Common myeloid progenitor, CD34-positive (primary cell): ENCODE measurements at places on chromosomes 12 and 14.
A peak's percentile ranks its signal among the peaks of the same experiment; 100 is the strongest.

DNA sequence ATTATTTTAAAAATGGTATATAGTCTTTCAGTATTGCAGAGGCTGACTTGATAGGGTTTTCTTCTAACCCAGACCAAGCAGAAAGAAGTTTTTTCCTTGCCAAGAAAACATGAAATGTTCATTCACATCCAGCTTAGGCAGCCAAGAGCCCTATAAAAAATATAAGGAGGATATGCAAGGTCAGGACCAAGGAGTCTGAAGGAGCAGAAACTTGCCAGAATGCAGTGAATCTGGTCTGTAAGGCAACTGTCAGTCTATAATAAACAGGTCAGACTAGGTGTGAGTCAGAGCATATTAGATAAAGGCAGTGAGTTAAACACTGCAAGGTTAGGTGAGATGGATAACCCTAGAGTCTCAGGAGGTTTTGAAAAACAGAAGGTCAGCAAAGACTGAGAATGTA is 645.5 kb downstream of the C12orf50 start:
- DNase-seq: no peak

DNA sequence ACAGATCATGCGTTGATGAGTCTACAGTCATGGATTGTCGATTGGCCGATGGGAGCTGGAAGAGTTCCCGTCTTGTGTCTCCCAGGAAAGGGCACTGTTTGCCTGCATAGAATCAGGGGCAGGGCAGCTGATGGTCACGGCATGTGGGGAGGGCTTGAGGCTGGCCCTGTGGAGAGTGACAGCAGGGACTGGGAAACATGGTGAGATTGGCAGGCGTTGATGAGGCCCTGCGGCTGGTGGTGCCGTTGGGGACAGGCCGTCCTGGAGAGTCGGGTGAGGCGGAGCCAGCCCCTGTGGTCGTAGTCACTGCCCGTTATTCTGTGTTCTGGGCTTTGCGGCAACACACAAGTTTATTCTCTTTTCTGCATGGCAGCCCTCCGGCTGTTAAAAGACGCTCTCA is 52.9 kb downstream of the TECPR2 start:
- no peak for DNase-seq

GRCh38 chr14:76136476-76137110 is 15.1 kb upstream of the GPATCH2L start:
- DNase-seq: no peak

DNA sequence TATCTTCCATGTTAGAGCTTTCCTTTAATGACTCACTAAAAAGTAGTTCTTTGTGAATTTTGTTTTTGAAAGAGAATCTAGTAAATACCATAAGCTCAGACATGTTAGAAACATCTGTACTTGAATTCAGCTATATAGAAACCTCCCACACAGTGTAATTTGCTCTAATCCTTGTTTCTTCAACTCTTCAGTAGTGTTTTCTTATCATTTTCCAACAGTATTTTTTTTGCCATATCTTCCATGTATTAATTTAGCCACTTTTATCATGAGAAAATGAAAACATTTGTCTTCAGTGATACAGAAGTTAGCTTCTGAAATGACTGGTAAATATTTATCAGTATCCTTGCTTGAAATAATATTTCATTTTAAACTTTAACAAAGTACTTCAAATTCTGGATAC is 73.6 kb downstream of the ARID2 start:
- DNase-seq: no peak

DNA sequence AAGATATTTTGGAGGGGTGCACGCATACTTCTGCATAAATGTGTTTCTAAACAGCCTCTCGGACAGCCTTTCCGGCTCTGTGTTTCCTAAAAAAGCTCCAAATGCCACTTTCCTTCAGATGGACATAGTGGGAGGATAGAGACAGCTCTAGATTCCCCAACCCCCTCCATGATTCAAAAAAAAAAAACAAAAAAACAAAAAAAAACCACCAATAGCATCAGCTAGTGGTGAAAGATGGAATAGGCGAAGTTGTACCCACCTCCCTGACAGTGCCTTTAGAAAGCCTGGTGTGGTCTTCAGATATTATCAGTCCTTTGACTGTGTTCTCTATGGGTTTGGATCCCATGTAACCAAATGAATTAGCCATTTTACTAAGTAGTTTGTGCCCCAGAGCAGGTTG is 94.1 kb downstream of the PHETA1 start:
- DNase-seq: peak; percentile 27

- no peak for DNase-seq
These were observed 40.7 kb downstream of the ATG14 start for GRCh38 chr14:55370883-55371455.

DNA sequence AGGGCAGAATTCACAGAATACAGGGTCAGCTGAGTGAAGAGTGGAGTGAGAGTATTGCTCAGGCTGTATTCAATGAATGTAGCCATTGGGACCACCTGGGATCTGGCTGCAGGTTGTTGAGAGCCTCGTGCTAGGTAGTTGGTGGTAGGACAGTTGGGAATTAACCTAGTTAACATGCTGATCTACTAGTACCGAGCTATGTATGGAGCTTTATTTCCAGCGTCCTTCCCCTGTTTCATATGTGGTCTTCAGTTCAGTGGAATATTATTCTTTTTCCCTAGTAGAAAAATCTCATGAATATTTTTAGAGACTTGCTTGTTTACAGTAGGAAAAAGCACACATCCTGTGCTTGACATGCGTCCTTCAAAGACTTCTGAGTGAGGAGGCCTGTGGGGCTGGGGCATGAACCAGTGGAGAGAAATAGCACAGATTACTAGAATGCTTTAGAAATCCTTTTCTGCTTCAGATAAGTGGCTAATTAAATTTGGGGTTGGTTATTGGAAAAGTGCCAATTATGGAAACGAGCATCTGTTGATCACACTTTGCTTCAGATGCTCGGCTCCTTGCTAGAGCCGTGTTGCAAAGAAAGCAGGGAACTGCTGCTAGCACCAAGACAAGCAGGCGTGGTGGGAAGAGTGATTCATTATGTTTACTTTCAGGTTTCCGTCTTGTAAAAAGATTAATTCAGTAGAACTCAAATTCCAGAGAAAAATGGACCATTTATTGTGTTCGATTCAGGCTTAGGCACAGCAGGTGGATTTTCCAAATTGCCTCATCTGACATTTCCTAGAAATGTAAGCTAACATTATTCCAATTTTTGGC is 53.6 kb downstream of the ARF6 start:
- DNase-seq: peak; percentile 21

DNA sequence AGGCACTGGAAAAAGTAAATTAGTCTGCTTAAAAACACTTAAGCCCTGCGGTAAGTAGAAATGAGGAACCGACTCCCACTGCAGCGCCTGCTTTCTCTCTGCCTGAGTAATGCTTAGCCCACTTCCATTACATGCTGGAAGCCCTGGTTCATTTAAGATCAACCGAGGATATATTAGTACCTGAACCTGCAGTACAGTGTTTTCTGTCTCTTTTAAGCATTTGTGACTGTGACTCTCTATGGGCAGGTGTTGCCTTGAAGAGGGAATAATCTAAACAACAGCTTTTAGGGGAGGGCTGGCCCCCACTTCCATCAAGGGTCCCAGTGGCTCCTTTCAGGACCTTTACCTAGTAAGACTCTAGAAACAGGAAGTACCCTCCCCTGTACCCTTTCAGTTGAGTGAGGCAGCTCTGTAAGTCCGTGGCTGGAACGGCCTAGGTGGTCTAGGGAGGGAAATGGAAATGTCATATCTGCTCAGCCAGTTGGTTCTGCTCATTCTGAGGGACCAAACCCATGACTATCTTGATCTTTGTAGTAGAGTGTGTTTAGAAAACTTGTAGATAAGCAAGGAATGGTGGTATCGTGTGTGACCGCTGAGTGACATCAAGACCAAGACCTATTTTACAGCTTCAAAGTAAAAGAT is 56.2 kb downstream of the FNTB start:
- peak; percentile 98 for DNase-seq
